Posterior cingulate gyrus (tissue), 11 donors: ENCODE measurements at places on chromosomes 2 and 18.

- DNase-seq = no peak
Measured at GRCh38 chr2:75155115-75155514, 44.2 kb downstream of the TACR1 start.

DNA sequence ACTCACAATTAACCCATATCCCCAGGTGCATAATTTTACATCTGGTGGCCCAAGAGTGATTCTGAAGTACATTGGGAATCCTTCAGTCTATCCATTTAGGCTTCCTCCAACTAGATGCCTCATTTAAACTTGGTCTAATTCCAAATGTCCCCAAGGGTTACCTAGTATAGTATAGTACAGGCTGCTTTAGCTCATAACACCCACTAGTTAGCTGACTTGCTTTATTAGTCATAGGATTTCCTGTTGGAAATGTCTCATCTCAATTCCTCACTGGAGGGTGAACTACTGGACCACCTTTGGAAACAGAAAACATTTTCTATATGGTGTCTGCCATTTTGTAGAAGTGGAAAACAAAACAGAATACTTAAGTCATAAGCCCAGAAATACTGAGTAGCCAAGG lies 202.5 kb upstream of the SESTD1 start:
- DNase-seq = no peak

- DNase-seq = no peak
Measured at GRCh38 chr2:203579730-203580129, 44.6 kb upstream of the RAPH1 start.

DNA sequence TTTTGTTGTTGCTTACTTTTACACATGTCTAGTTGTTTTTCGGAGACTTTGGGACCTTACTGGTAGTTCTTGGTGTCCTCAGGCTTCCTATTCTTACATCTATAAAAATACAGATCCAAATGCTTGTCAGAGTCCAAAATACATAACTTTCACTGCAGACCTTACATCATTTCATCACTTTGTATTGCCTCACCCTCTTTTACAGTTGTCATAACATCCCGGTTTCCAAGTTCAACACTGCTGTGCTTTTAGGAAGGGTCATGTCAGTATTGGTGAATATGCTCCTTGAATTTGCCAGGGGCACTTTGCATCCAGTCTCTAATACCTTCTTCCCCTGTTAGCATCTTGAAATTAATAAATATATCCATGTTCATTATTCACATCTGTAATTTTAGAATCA lies 518.2 kb upstream of the RAB12 start:
- no peak for DNase-seq

GRCh38 chr2:20796374-20796791 lies 26.5 kb downstream of the LDAH start:
- DNase-seq = no peak
